ENCODE measurements at places on chromosomes 3 and 15.
A peak's percentile ranks its signal among the peaks of the same experiment; 100 is the strongest.

DNA sequence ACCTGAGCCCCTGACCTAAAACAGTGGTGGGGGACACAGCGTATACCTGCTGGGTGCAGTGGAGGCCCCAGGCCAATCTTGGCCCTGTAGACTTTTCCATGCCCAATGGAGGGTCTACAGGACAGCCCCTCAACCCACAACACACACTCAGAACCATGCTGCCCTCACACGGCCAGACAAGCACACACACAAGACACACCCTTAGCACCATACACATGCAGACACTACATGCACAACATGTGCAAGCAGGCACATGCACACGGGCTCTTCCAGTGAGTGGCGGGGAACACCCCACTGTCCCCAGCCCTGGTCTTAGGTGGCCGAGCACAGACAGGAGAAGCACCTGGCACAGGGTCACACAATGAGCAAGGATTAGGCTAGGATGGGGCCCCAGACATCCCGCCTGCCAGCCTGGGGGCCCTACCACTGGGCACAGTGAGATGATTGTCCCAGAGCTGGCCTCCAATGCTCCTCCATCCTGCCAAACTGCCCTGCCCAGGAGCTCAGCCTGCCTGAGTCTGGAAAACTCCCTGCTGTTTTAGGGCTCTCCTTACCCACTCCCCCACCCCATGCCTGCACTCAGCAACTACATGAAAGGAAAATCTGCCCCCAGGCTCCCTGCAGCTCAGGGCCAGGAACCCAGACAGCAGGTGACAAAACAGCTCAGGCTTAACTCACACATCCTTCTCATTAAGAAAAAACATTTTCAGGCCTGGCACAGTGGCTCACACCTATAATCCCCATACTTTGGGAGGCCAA lies 15.8 kb downstream of the IQSEC1 start:
- no peak for DNase-seq

DNA sequence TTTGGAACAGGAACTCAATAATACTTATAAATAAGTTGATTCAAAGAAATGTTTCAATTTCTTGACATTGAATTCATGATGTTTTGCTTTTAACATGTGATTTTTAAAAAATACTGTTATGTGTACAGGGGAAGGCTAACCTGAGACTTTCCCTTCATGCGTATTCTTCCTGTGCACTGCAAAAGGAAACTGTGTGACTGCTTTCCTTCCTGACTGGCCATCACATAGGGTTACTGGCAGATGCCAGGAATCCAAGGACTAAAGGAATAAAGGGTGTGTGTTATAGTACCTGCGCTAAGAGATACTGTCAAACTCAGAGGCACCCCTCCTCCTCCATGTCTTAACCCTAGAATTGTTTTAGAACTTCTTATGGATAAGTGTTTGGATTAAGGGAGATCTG lies 236.0 kb downstream of the UBE2E2 start:
- no peak for DNase-seq

- DNase-seq: peak; percentile 78
Measured at GRCh38 chr3:15292765-15293522, 39.4 kb downstream of the SH3BP5 start.

GRCh38 chr15:66802025-66803001 lies 100.3 kb downstream of the SMAD6 start:
- DNase-seq: peak; percentile 39

All from fibroblast of pulmonary artery (primary cell).